ENCODE measurements at places on chromosomes 13 and 19. TPM values are rescaled to one million over a fixed set of nuclear protein-coding genes. Genes with fewer than 3 reads are reported as not detected.

DNA sequence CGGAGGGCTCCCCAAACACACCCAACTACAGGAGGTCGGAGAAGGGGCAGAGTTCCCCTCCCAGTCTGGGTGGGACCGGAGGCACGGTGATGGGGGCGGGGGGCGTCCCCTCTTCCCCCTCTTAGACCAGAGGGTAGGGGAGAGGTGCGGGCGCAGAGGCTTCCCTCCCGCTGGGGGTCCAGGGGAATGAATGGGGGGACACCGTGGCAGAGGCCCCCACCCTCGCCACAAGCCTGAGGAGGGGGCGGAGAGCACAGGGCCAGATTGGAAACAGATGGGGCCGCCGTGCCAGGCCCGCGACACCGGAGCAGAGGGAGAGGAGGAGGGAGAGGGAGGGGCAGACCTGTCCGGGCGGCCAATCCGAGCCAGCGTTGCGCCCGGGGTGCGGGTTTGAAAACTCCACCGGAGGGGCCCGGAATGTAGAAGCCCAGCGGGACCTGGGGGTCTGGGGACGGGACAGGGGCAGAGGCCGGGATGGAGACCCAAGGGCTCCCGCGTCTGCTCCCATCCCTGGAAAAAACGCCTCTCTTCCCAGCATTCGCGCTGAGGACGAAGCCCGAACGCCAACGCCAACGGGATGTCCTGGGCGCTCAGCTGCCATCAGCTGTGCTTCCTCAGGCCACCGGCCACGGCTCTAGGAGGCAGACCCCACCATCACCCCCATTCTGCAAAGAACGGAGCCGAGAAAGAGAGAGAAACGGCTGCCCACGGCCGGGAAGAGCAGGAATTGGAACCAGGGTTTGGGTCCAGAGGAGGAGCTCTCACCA is 46.8 kb downstream of the PTPRS start:
- H3K36me3 ChIP-seq: no peaks in the 10 kb centered on the region
- H3K4me1 ChIP-seq: peaks cover 12% of the 10 kb centered on the region
- peak overlapping the region; percentile 78 for H3K4me3 ChIP-seq
- H3K27me3 ChIP-seq: no peaks in the 10 kb centered on the region

The LYL1 gene
- total RNA-seq: 18.7 TPM

DNA sequence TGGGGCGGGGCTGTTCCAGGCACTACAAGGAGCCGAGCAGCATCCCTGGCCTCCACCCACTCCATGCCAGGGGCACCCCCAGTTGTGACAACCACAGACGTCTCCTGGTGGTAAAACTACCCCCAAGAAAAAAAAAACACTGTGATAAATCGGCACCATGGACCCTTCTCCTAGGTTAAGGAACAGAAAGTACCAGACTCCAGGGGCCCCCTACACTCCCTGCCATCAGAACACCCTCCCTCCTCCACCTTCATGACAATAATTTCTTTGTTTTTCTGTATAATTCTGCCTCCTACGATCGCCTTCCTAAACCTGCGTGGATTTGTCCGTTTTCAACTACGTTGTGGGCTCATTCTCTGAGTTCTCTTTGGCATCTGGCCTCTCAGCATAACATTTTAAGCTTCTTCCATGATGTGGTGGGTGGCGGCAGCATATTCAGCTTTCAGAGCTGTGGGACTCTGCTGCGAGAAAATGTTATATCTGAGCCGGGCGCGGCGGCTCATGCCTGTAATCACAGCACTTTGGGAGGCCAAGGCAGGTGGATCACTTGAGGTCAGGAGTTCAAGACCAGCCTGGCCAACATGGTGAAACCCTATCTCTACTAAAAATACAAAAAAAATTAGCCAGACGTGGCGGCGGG is 8.6 kb downstream of the TLE2 start:
- H3K4me1 ChIP-seq: no peaks in the 10 kb centered on the region
- H3K4me3 ChIP-seq: no peak overlapping the region
- H3K27me3 ChIP-seq: no peaks in the 10 kb centered on the region
- H3K36me3 ChIP-seq: no peaks in the 10 kb centered on the region

DNA sequence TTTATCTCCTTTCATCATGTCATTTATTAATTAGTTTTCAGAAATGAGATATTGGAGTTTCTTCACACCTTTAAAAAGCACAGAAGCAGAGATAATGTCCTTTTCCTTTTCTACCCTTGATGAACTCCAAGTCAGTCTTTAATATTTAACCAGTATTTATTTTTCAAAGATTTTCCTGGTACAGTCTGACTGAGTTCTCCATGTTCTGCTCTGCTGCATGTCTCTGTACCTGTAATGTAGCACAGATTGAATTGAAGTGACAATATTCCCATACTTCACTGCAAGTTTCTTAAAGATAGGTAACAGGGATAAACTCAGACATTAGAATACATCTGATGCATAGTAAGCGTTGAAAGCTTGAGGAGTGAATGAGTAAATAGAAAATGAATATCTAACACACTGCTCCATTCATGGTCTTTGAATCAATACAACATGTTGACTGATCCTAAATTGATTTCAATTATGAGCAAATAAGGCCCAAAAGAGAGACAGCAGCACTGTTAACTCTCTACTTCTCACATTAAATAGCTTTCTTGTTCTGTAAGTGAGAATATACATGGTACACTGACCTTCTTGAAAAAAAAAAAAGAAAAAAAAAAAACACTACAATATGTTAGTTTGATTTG is 1323.6 kb upstream of the PRR20A start:
- no peaks in the 10 kb centered on the region for H3K36me3 ChIP-seq
- no peak overlapping the region for H3K27ac ChIP-seq
- no peak for DNase-seq
- H3K4me1 ChIP-seq: no peaks in the 10 kb centered on the region
- no peak overlapping the region for H3K4me3 ChIP-seq

DNA sequence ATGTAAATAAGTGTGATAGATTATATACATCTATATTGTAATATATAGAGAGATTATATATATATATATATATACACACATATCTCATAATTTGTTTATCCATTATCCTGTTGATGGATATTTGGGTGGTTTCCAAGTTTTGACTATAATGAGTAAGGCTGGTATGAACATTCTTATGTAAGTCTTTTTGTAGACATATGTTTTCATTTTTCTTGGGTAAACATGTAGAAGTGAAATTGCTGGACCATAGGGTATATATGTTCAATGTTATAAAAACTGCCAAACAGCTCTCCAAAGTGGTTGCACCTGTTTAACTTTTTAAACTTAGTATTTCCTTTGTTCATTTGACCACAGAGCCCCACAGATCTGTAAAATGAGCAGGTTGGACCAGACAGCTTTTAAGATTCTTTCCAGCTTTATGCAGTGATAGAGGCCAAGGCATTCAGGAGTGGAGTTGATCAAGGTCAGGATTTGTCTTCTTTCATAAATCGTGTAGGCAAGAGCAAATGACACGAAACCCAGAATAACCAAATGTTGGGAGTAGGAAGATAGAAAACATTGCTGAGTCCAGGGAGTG is 21.7 kb upstream of the KATNAL1 start:
- DNase-seq: peak; percentile 57
- H3K27ac ChIP-seq: no peak overlapping the region
- no peak overlapping the region for H3K4me3 ChIP-seq
- H3K27me3 ChIP-seq: no peaks in the 10 kb centered on the region
- H3K36me3 ChIP-seq: no peaks in the 10 kb centered on the region

GRCh38 chr13:76213423-76213904 is 577.3 kb downstream of the LMO7 start:
- no peaks in the 10 kb centered on the region for H3K4me1 ChIP-seq
- H3K36me3 ChIP-seq: no peaks in the 10 kb centered on the region
- H3K27ac ChIP-seq: no peak overlapping the region

The CLC gene
- not detected for total RNA-seq

The DOCK6 gene
- total RNA-seq: 42.0 TPM

DNA sequence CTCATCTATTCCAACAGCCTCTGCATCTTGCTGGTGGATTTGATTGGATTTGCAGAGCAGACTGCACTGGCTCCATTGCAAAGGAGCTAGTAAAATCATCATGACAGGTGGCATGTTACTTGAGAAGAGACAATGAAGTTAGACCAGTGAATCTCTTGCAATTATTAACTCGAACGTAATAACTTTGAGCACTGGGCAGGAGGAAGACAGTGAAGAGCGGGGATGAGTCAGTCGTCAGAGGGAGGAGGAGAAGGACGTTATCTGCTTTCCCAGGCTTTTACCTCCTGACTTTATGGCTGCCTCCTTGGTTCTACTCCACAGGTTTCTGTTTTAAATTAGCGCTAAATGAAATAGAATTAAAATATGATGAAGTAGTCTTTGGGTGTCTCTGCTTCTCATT is 257.8 kb upstream of the IPO5 start:
- no peak overlapping the region for H3K27ac ChIP-seq
- H3K36me3 ChIP-seq: no peaks in the 10 kb centered on the region
- no peaks in the 10 kb centered on the region for H3K4me1 ChIP-seq

The GRK1 gene
- not detected for total RNA-seq

The MAG gene
- total RNA-seq: 0.65 TPM

DNA sequence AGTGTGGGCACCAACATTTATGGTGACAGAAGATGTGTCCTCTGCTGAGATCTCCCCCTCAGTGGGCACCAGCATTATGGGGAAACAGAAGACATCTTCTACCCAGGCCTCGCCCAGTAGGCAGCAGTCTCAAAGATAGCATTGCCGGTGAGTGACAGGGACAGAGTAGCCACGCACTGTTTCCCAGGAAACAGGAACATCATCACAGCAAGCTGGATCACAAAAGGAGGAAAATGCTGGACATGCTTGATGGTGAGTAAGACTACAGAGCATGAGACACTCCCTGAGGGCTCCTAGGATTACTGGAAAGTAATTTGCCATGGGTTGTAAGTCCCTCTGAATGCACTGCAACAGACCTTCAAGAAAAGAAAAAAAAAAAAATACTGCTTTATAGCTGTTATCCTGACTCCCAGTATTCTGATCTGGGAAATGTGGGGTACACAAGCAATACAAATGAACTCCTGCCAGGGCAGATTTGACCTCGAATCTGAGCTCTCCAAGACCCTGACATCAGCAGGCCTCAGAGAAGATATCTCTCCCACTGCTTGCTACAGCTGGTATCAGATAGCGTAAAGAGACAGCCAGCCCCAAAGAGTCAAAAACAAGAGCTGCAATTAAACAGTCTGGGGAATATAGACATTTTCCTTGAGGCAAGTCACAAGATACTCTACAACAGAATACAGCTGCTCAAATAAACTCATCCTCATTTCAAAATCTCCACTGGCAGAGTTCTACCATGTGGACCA is 180.4 kb downstream of the RBM26 start:
- no peaks in the 10 kb centered on the region for H3K36me3 ChIP-seq
- no peak overlapping the region for H3K27ac ChIP-seq
- no peak overlapping the region for H3K4me3 ChIP-seq
- no peaks in the 10 kb centered on the region for H3K27me3 ChIP-seq
- DNase-seq: no peak

The SIAH3 gene
- total RNA-seq: not detected

DNA sequence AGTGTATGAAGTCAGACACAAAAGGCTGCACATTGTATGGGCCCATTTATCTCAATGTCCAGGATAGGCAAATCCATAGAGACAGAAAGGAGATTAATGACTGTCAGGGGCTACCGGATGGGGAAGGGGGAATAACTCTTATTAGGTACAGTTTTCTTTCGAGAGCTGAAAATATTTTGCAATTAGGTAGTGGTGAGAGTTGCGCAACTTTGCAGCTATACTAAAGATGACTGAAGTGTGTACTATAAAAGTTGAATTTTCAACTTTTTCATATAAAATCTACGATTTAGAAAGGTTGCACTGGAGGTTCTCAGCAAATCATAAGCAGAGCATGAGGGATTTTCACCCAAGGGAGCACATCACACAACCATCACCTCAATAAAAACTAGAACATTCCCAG is 16.1 kb upstream of the SLC15A1 start:
- no peak for DNase-seq
- H3K4me3 ChIP-seq: no peak overlapping the region
- H3K4me1 ChIP-seq: no peaks in the 10 kb centered on the region
- H3K27me3 ChIP-seq: no peaks in the 10 kb centered on the region
- H3K27ac ChIP-seq: no peak overlapping the region
- H3K36me3 ChIP-seq: no peaks in the 10 kb centered on the region

GRCh38 chr19:43641333-43641732 is 1.7 kb upstream of the CADM4 start:
- no peak overlapping the region for H3K4me3 ChIP-seq
- no peak overlapping the region for H3K27ac ChIP-seq
- peaks cover 5% of the 10 kb centered on the region for H3K36me3 ChIP-seq
- peaks cover 32% of the 10 kb centered on the region for H3K4me1 ChIP-seq

The GARRE1 gene
- total RNA-seq: 31.0 TPM
